ENCODE measurements at places on chromosomes 2 and 18.

GRCh38 chr2:74884866-74885265 is 50.9 kb downstream of the HK2 start:
- no peak for DNase-seq

DNA sequence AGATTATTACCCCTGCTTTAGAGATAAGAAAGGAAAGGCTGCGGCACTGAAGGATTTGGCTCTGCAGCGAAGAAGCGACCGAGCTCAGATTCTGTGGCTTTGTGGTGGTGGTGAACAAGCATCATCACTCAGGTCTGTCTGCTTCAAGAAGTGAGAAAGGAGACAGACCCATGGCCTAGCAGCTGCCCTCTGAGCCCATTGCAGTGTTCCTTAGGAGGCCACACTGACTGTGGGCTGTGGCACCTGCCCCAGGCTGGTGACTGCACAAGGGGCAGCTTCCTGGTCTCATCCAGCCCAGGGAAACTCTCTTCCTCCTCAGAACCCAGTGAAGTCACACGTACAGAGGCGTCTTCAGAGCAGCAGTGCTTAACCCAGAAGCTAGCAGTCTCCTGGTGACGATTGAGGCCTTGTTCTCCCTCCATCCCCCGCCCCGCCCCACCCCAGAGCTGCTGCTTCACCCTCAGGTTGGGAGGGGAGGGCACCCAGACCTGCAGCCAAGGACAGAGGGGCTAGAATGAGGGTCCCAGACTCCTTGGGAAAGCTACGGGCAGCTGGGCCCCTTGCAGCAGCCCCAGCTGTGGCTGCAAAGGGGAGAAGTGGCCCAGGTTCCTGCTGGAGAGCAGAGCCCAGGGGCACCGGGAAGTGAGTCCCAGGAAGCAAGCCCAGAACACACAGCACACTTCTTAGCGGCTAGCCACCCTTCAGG is 22.2 kb downstream of the BIN1 start:
- no peak for DNase-seq

- DNase-seq = no peak
These were observed 35.9 kb downstream of the MYO1B start for GRCh38 chr2:191280834-191281756.

DNA sequence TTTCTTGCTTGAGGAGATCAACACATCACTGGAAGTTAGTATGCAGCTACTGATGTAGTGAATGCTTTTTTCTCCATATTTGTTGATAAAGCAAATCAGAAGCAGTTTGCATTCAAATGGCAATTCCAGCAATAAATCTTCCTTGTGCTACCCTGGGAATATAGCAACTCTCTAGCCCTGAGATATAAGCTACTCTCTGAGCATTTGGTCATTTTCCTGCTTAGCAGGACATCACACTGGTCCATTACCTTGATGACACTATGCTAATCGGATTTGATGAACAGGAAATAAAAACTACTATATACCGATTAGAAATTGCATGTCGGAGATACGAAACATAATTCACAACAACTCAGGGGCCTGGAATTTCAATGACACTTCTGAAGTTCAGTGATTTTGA is 152.7 kb downstream of the CBLN2 start:
- no peak for DNase-seq

DNA sequence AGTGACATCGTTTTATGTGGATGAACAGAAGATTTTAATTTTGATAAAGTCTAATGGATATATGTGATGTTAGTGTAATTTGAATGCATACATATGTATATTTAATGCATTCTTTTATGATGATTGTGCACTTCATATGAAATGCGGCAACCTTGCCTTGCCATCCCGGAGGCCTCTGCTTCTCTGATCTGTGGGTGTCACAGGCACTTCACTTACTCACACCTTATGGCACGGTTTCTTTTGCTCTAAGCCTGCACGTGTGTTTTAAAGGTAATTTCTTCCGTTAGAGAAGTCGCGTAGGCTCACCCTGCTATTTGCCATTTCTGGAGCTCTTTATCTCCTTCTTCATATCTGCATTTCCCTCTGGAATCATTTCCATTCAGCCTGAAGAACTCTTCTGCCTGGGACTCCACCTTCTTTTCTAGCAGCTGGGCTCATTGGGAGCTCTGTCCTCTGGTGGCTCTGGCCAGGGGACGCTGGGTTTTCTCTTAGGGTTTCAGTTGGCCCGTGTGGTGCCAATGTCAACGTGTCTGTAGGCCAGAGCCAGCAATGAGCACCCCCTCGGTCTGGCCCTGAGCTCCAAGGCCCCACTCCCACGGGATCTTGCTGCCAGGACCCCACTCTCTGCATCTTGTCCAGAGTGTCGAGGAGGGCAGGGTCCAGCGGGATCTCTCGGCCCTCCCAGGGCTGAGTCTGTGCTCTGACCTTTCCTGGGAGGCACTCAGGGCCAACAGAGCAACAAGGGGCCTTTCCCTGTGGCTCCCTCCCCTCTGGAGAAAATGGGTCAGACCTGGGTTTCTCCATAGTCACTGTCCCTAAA is 97.3 kb downstream of the RTP5 start:
- no peak for DNase-seq

GRCh38 chr2:203175371-203175770 is 63.4 kb upstream of the CYP20A1 start:
- no peak for DNase-seq

GRCh38 chr2:129366263-129366662 is 613.2 kb upstream of the RAB6C start:
- DNase-seq = no peak
